HAP-1 (cell line): ENCODE measurements at places on chromosomes 12 and 14.

DNA sequence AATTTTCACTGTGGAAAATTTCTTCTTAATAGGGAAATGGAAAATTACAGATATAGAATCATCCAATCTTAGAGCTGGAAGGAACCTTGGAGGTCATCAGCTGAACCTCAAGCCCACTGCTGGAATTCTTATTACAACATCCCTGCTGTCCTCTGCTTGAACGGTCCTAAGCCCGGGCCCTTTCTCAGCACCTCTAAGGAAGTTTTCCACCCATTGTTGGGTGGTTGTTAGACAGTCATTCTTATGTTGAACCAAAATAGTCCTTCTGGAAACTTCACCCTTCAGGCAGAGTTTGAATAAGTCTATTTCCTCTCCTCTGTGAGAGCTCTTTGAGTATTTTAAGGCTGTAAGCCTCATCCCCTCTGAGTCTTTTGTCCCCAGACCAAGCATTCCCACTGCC lies 70.7 kb downstream of the ZFP36L1 start:
- DNase-seq, result no peak

- DNase-seq, result no peak
Observed at GRCh38 chr12:75641031-75641780, 129.8 kb upstream of the KRR1 start.

DNA sequence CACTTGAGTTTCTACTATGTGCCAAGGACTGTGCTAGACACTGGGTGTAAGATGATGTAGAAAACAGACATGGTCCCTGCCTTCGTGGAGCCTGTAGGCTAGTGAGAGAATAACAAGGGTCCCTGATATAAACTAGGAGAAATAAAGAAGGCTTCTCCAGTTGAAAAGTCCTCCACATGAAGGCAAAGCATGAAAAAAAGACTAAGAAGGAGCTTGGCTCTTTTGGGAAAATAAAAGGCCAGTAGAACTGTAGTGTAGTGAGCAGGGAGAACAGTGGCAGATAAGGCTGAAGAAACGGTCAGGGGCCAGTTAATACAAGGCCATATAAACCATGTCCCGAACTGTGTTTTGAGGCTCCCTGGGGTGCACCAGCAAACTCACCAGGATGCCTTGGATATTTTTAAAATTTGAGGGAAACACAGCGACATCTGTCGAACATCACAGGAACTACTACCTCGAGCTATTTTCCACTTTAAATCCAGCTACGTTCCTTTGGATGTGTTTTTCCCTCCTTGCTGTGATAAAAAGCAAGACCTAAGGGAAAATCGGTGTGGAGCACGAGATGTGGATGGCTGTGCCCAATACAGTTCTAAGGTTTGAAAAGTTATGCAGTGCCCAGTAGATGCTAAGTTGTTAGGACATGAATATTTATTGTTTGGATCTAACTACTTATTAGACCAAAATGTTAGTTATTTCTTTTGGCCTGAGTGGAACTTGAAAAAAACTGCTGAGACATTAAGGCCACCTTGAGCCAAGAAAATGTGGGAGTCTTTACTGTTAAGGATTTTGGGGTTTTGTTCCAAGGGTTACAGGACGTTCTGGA lies 8.5 kb upstream of the CFL2 start:
- DNase-seq, result peak; percentile 59

DNA sequence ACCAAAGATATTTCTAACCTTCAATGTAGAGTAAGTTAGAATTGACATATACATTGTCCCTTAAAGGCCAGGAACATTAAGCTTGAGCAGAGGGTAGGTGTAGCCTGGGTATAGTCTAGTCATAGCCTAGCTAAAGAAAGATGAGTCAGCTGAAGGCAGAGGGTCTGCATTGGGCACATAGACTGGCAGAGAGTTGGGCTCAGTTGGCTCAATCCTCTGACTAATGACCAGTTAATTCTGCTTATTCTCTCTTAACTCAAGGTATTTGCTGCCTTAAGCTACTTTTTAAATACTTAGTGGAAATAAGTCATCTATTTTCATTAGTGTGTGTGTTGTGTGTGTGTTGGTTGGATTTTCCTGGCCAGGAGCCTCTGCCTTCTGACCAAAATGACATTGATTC lies 467.1 kb downstream of the RAD51B start:
- DNase-seq, result no peak

DNA sequence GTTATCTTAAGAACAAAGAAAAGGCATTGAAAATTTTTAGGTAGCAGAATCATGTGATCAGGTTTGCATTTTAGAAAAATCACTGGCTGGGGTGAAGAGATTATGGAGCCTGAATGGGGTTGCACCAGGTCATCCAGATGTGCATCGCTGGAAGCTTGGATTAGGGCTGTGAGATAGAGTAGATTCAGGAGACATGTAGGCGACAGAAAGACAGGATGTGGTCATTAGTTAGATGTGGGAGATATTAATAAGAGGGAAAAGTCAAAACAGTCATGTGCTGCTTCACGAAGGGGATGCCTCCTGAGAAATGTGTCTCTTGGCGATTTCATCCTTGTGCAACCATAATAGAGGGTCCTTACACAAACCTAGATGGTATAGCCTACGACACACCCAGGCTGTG lies 25.1 kb downstream of the TEAD4 start:
- DNase-seq, result no peak

- no peak for DNase-seq
Observed at GRCh38 chr12:128876559-128876958, 23.3 kb downstream of the GLT1D1 start.

DNA sequence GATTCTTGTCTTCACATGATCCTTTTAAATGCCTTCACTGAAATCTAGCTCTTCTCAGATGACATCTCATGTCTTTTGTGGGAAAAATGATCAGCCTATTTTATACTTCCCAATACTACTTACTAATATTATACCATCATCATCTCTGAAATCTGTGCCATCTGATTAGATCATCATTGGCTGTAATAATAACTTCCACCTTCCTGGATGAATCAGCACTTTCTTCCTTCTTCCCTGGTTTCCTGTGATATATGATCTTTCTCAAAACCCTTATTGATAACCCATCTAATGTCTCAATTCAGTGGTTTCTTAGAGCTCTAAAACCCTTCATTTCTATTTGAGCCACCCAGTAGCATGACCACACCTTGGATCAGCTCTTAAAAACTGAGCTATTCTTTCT lies 30.9 kb downstream of the GPR137C start:
- no peak for DNase-seq

GRCh38 chr12:62123721-62124203 lies 136.4 kb upstream of the USP15 start:
- peak; percentile 40 for DNase-seq

DNA sequence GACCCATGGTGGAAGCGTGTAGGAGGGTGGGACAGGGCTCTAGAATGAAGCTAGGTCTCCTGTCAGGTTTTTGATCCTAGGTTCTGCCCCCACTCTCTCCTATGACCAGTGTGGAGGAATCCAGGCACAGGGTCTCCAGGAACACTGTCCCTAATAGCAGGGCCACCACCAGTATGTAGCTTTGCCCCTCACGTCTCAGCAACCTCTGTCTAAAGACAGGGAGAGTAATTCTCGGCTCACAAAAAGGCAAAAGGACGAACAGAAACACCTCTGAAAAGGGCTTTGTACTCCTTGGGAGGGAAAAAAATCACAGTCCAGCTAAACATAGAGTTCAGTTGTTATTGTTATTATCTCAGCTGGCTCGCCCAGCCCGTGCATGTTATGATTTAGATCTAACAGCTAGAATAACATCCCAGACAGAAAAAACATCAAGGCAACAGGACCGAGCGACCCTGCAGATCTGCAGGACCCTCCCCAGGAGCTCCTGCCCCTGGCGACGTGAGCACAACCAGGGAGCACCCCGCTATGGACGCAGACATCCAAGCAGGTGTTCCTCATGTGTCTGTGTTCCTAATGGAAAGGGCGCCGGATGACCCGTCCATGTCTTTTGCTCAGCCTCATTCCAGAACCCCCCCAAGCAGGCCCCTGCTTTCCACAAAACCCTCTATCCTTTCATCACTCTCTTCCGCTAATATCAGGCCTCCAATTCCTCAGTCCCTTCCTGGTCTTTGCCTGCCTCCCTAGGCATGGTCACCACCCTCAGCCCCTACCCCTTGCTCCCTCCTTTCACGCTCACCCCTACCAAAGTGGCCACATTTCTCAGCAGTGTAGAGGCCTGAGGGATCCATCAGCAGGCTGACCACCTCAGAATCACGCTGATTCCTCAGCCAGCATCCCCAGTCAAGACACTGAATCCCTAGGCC lies 14.2 kb upstream of the SLC6A12 start:
- no peak for DNase-seq

DNA sequence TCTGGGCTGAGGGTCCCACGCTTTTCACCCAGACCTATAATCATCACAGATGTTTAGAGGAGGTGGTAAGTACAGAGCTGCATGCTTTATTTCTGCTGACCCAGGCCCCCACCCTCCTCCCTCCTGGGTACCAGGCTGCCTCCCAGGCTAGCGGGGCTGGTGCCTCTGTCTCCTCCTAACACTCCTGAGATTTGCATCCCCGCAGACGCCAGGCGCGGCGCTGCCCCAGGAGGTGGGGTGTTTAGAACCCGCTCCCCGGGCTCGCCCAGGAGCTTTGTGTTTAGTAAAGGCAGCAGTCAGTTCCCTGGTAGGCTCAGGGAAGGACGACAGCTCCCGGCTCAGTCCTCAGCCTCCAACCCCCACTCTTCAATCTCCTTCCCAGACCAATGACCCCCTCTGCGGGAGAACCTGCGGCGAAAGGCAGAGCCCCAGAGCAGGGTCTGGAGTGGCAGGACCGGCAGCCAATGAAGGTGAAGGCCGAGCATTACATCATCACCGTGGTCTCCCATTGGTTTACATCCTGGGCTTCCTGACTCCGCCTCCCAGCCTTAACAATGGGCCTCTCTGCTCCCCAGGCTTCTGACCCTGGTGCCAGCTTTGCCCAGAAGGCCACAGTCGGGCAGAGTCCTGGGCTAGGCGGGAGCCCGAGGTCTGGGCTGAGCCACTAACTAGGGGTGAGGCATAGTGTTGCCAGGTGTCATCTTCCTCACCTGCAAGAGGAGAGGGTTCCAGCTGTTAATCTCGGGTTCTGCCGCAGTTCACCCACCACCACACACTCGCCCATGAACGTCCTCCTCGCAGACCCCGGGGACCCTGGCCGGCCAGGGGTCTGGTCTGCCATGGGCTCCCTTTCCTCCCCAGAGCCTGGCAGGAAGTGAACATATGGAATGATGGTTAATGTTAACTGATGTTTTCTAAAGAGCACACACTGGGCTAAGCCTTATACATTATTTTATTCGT lies 57.5 kb downstream of the CALM1 start:
- no peak for DNase-seq

DNA sequence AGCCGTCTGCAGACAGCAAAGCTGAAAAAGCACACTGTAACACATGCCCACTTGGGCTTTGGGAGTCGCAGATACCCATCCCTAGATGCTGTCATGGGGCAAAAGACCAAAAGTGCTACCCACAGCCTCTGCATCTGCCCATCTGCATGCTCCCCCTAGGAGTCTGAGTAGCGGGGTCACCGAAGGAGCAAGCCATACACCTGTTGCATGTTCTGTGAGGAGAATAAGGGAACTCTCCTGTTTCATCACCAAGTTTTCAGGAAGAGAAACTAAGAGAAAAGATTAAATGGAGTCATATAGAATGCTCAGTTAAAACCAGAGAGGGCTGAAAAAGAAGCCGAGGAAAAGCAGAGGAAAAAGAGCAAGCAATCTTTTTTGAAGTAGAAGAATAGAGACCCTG lies 13.7 kb upstream of the ST8SIA1 start:
- DNase-seq, result no peak

DNA sequence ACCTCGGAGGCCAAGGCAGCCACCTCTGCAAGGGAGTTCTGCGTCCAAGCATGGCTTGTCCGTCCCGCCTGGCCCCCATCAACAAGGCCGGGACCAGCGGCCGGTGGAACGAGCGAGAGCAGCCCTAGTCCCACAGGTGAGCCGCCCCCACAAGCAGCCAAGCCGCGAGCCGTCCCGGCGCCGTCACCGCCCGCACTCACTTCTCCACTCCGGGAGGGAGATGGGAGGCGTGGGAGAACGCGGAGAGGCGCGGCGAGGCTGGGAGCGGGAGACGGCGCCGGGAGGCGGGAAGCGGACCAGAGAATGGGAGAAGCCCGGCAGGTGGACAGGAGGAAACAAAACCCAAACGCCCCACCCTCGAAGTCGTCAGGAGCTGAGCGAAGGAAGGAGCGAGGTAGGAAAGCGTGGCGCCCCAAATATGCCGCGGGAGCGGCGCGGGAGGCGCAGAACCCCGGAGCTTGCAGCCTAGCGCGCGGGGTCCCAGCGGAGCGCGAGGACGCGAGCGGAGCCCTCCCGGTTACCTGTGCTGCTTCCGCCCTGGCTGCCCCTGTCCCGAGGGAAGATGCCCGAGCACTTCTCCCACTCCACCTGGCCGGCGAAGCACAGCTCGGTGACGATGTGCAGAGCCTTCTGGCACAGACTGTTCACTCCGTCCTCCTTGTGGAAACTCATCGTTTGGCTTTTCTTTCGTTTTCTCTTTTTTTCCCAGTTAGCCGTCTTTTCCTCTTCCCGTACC lies 600 bp downstream of the SYT10 start:
- DNase-seq, result no peak

- no peak for DNase-seq
Observed at GRCh38 chr12:49895773-49896172, 7.9 kb downstream of the FAIM2 start.

GRCh38 chr14:41498959-41499358 lies 107.7 kb upstream of the LRFN5 start:
- DNase-seq, result no peak

DNA sequence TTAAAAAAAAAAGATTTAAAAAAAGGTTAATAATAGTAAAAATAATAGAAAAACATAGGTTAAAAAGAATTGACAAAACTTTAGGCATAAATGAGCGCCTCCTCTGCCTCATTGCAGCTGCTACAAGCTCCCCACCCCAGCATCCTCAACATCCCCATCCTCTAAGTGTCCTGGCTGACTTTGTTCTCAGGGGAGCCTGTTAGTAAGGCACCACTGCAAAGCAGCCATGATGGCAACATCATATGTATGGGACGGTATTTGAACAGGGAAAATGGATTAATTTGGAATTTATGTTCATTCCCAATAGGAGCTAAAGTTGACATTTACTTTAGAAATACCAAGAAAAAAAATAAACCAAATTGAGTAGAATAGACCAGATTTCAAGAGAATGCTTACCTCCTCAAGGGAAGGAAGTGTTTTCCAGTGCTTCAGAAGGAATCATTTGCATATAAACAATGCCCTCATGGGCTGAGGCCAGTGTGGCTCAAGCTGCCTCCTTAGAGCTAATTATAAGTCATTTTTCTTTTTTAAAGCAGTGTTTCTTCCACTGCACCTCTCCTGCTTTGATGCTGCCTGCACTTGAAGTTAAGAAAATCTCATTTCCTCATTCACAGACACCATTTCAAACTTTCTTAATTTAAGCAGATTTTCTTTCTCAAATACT lies 59.6 kb downstream of the DACT1 start:
- DNase-seq, result no peak

GRCh38 chr12:88658009-88658408 lies 77.7 kb upstream of the KITLG start:
- DNase-seq, result no peak
